ENCODE measurements at places on chromosomes 11 and 22.
A peak's percentile ranks its signal among the peaks of the same experiment; 100 is the strongest.

GRCh38 chr11:116086426-116086825 is 582.2 kb upstream of the CADM1 start:
- no peak for DNase-seq

GRCh38 chr22:24990344-24990905 is 37.9 kb downstream of the KIAA1671 start:
- DNase-seq = no peak

- no peak for DNase-seq
Measured at GRCh38 chr11:528166-528814, 7.1 kb downstream of the HRAS start.

DNA sequence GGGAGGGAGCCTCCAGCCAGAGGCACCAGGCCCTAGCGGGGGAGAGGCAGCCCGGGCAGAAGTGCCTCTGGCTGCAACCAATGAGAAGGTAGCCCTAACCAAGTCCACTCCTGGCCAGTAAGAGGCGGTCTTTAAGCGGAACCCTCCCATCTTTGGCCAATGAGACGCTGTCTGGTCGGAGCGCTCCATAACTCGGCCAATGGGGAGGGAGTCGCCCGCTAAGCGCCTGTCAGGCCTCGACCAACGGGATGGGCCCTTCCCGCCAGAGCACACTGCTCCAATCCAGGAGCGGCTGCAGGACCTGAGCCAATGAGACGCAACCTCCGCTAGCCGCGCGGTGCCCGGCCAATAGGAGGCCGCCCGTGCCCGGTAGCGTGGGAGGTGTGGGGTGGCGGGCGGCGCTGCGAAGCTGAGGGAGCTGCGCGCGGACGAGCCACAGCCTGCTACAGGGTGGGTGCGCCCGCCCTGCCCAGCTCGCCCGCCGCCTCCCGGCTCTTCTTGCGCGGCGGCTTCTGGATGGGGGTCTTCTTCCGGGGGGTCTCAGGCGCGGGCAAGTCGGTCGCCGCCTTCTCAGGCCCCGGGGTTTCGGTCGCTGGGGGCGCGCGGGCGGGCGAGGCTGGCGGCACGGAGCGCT is 12.6 kb downstream of the SCARF2 start:
- DNase-seq = no peak

DNA sequence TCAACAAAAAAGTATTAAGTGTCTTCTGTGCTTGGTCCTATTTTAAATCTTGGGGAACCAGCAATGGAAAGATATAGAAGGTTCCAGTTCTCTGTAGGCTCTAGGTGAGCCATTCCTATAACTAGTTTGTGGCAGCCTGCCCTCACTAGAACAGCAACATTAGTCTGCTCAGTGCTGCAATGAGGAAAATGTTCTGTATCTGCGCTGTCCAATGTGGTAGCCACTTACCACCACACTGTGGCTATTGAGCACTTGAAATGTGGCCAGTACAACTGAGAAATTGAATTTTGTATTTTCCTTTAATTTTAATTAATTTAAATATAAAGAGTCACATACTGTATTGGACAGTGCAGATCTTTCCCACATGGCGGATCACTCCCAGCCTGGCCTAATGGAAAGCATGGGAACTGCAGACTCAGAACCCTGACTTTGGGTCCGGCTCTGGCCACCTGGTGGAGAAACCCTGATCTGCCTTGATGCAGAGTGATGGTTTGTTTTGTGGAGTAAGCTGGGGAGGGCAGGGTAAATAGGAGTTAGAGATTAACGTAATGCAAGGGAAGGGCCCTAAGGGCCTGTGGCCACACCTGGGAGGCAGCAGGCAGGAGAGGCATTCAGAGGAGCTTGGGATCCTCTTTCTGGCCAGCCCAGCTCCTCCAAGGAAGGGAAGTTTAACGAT is 101.0 kb downstream of the ME3 start:
- DNase-seq = no peak

DNA sequence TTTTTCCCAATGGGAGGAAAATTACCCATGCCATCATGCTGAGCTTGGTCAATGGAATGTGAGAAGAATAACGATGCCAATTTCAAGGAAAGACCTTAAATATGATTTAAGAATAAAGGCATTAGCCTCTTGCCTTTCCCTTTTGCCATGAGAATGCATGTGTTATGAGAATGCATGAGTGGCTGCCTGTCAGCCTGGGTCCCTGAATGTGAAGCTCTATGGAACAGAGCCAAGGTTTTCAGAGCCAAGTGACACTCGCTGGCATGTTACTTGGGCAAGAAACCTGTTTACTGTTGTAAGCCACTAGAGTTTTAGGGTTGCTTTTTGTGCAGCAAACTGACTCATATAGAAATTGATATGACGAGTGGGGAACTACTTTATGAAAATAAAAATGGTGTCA is 75.7 kb downstream of the JRKL start:
- no peak for DNase-seq

DNA sequence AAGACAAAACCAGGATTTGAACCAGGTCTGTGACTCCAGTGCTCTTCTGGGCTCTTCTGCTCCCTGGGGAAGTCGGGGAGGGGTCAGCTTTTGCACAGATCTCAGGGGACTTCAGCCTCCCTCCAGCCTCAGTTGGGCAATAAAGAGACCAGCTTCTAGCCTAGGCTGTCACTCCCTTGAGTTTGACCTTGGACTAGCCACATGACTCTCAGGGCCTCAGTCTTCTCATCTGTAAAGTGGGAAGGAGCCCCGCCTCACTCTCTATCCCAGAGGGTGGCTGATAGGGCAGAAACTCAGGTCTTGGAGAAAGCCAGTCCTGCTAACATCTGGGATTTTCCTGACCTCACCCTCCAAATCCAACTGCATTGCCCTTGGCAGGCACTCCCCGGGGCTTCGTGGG is 38.7 kb downstream of the ELFN2 start:
- DNase-seq = no peak

- DNase-seq = no peak
Measured at GRCh38 chr11:73916435-73916834, 34.4 kb upstream of the DNAJB13 start.

DNA sequence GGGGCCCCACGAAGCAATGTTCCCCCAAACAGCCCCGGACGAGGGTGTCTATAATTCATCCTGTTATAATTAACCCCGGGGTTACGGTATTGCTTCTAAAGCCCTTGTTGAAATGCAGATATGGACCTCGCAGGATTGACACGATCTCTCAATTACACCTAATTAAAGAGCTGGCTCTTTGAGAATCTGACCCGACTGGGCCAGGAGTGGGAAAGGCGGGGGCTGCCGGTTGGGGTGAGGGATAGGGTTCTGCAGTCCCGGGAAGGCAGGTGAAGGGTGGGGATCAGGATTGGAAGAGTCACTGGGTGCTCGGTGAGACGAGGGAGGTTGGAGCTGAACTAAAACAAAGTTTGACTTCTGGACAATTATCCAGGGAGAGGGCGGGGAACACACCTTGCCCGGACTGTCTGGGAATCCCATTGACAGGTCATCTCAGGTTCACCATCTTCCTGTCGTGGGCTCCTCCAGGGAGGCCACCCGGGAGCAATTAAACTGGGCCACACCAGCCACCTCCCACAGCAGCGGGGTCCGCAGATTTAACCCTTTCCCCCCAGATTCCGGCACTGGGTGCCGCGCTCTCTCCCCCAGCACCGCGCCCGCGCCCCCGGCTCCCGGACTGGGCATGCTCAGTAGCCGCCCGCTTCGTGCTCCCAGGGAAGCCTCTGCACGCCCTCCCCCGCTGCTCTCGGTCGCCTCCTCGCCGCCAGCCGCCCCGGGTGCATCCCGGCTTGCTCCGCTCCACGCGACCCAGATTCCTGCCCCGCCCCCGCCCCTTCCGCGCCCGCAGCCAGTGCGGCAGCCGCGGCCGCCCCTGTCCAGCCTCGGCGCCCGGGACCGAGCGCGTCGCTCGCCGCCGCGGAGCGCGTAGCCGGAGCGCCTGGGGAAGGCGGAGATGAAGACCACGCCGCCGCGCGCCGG is at the start of gene ELMOD1:
TSS of gene ELMOD1 (plus strand) at position 688 of the 918 bp plus-strand sequence. CDS start 27,043 bp downstream, outside the sequence.
- peak; percentile 48 for DNase-seq

- no peak for DNase-seq
Measured at GRCh38 chr11:120903686-120904085, 120.2 kb upstream of the TBCEL start.

- no peak for DNase-seq
Measured at GRCh38 chr11:27112946-27113345, 72.3 kb downstream of the BBOX1 start.

DNA sequence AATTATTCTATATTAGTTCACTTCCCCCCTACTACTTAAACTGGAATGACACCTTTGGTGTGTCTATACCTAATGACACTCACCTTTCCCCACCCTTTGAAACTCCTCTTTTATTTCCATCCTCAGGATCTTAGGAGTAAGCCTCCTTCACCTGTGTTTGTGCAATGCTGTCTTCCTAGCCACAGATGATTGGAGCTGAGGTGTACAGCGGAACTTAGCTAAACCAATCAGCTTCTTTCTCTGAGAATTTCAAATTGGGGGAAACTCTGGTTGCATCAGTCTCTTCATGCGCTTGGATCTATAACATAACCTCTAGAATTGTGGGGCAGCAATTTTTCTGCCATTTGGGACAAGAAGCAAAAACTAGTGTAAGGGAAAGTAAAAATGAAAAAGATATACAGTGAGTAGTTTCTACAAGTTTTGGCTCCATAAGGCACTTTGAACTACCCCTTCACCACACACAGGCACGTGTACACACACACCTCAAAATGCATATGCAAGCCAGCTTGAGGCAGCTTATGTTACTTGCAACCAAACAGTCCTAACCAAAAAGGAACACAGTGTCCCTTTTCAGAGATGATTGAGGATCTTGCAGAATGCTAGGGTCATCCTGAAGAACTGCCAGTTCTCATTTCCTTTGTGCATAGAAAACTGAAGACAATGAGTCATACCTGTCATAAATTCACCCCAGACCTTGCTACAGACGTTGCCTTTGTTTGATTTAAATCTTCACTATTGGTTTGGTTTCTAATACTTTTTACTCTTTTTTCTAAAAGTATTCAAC is 36.0 kb upstream of the LDLRAD3 start:
- DNase-seq = no peak

DNA sequence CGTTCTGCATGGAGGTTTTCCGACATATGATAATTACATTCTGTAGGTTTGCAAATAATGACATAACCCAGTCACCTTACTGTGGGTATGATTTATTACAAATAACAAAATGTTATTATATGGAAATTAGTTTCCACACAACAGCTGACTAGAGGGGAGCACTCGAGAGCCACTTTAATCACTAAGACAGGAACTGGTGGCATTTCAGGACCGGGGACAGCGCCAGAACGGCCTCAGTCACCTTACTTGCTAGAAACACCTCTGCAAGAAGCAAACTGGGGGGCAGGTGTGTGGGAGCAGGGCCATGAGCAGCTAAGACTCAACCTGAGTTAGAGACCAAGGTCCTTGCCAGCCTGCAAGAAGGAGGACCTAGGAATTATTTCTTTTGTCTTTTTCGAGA is 199.9 kb downstream of the DSCAML1 start:
- DNase-seq = peak; percentile 82

DNA sequence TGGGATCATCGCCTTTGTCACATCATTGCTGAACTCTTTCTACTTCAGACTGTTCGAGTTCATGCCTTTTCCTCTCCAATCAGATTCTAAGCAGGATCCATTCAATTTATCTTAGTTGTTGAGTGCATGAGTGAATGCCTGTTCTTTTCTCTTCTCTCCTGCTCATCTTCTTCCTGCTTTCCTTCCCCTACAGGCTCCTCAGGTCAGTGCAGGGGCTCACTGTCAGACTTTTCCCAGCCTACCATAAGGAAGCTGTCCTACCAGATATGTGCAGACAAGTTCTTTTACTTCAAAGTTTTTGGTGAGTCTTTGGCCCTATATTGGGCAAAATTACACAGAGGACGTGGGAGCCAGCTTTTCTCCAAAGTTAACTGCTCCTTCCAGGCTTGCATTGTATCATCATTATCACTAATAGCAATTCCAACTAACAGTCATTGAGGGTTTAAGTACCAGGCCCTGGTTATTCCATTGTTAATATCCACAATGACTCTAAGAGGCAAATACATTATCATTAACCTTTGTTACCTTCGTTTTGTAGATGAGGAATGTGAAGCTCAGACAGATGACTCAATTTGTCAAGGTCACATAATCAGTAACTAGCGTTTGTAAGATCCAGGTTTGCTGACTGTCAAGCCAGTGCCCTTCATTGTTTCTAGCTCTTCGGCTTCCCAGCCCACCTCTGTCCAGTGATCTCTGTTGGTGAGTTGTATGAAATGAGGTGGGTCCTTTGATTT is 30.4 kb downstream of the OR6Q1 start:
- DNase-seq = no peak

DNA sequence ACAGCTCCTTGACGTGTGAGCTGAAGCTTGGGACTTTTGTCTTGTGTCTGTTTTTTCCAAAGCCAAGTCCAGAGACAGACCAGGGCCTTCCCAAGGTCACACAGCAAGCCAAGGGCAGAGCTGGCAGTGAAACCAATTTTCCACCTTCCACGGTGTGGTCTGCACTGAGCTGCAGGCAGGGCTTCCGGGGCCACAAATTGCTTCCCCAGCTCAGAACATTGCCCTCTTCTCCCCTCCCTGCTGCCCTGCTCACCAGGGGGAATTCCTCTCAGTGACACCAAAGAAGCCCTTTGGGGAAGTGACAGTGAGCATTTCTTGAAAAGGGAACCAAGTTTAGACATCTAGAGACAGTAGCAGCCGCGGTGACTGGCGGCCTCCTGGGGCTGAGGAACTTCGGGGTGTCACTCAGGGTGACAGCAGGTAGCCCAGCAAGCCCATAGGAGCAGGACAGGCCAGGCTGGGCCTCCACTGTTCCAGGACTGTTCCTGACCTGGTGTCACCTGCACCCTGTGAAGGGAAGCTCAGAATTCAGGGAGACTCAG is 9.2 kb downstream of the FXYD2 start:
- DNase-seq = peak; percentile 85

DNA sequence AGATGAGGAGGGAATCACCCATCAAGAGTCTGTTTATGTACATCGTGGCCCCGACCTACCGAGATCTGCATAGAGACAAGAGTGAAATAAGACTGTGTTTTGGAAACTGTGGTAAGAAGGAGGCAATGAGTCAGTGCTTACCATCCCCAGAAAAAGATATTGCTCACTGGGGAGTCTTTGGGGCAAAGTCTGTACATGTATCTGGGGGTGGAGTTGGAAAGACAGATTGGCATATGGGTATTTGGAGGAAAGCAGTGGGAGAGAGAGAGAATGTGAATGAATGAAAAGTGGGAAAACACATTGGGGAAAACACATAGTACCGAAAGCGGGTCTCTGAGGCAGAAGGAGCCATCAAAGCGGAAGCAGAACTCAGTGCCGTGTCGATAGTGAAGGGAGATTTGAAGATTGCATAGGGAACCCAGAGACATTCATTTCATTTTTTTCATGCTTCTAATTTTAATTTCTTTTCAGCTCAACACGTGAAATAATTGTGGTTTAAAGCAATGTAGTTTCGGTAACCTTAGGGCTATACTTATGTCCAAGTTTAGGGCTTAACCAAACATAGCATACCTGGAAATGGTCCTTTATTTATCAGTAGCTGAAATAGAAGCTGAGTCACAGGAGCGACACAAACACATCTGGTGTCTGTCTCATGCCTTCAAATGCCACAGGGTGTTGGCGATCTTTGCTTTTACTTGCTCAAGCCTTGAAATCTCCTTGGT is 98.6 kb upstream of the CD44 start:
- DNase-seq = peak; percentile 81

- DNase-seq = no peak
Measured at GRCh38 chr11:729492-730074, 17.7 kb upstream of the TALDO1 start.

All from activated CD8-positive, alpha-beta memory T cell treated with anti-CD3 and anti-CD28 coated beads, Interleukin-2, amount 10 ng/mL, durations not matched to agents 7 days and 5 days (primary cell).